ENCODE measurements at places on chromosomes 4 and X.

GRCh38 chrX:34886011-34886410 lies 56.6 kb upstream of the FAM47B start:
- DNase-seq = no peak

GRCh38 chr4:56226579-56226978 lies 160.7 kb downstream of the AASDH start:
- DNase-seq = no peak

DNA sequence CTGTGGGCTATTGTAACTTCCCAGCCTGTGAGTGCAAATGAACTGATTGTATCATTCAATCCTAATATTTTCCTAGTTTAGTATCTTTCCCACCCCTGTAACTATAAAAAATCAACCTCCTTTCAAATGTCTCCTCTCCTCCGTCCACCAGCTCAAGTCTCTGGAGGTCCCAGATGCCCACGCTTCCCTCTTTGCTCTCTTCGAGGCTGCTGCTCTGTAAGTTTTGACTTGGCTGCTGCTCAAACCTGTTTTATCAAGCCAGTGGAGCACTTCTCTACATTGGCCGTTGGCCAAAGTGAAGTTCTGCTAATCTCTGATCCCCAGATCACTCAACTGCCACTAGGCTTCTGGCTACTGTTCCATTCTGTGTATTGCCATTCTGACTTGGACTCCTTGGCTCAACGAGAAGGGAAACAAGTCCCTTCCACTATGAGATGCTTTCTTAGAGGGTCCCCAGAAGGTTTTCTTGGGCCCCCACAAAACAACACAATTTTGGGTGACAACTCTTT lies 60.7 kb upstream of the RAPGEF2 start:
- DNase-seq = no peak

- no peak for DNase-seq
Observed at GRCh38 chrX:1788300-1788911, 173.5 kb downstream of the ASMT start.

DNA sequence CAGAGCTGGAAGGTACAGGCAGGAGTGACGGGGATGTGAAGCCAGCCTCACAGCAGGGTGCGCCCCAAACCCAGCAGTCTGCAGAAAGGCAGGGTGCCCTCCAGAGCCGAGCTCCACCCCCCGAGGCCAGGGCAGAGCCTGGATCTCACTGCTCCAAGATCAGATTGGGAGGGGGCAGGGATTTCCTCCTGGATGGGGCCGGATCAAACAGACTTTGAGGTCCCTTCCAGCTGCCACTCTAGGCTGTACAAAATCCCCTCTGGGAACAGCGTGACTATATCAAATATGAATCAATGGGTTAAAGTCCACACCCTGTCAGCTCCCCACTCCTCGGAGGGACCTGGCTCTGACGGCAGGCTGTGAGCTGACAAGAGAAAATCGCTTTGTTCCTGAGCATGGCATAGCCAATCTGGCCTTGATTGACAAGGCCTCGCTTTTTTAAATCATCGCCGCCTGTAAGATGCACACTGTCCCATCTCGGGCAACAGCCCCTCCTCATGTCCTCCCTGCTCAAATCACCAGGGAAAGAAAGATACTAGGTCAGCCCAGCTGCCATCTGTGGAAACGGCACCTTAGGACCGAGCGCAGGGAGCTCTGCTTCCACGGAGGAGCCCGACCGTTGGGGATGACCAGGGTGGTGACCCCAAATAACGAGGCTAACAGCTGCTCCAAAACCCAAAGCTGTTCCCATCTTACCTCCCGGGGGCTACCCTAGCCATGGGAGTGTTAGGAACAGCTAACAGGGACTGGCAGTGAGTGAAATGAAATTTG lies 39.9 kb downstream of the PSAPL1 start:
- no peak for DNase-seq

- DNase-seq = no peak
Observed at GRCh38 chr4:80305466-80305865, 30.1 kb upstream of the CFAP299 start.

DNA sequence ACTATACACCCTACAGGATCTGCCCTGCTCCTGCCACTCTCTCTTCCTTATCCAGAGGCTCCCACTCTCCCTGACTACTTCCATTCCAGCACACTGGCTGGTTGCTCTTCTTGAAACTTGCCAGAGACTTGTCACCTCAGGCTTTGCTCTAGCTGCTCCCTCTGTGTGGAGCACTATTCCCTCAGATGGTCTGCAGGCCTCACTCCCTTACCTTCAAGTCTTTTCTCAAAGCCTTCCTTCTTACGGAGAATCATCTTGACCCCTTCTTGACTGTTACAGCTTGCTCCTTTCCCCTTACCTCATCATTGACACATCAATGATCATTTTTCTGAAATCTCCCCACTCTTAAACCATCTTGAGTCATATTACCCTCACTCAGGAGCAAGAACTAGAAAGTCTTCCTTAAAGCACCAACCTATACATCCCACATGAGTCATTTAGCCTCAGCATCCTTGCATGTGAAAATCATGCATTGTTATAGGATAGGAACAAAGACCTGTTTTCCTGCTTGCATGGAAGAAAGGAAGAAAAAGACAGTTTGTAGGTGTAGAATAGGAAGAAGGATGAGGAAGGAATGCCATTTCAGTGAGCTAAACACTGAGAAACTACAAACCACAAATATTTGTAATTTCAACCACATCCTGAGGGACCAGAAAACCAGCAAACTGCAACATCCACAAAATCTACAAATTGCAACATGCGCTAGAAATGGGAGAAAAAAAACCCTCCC lies 55.7 kb downstream of the ANTXR2 start:
- no peak for DNase-seq

- DNase-seq = no peak
Observed at GRCh38 chr4:81666491-81666890, 194.8 kb upstream of the RASGEF1B start.

DNA sequence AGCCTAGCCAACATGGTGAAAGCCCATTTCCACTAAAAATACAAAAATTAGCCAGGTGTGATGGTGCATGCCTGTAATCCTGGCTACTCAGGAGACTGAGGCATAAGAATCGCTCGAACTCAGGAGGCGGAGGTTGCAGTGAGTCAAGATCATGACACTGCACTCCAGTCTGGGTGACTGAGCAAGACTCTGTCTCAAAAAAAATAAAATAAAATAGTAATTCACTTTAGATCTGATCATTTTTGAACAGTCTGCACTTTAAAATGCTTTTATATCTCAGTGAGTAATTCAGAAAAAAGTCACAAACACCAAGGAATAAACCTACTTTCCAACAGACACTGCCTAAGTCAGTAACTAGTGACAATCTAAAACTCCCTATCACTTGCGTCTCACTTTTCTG lies 25.6 kb upstream of the CORIN start:
- no peak for DNase-seq

GRCh38 chrX:50075630-50076339 lies 125.0 kb downstream of the AKAP4 start:
- DNase-seq = no peak

DNA sequence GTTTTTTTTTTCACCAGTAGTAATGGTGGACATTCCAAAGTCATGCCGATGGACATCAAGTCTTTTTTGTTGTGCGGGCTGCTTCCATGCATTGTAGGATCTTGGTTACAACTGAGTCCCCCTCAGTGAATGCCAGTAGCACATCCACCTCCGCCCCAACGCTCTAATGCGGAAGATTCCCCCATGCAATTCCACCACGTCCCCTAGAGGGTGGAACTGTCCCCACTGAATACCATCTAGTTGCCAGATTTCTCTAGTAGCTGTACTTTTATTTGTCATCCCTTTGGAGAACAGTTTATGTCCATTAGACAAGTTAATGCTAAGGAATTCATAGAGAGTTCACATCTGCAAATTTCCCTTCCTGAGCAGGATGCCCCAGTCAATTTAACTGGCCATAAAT lies 6.7 kb downstream of the SHISA3 start:
- DNase-seq = no peak

- DNase-seq = no peak
Observed at GRCh38 chrX:7117587-7117986, 29.9 kb upstream of the STS start.

GRCh38 chr4:45409536-45409935 lies 683.2 kb upstream of the GNPDA2 start:
- no peak for DNase-seq

GRCh38 chrX:10574663-10575062 lies 45.7 kb downstream of the MID1 start:
- no peak for DNase-seq

- DNase-seq = no peak
Observed at GRCh38 chr4:79597266-79597665, 189.2 kb upstream of the GK2 start.

- no peak for DNase-seq
Observed at GRCh38 chr4:158930639-158930972, 161.8 kb downstream of the FNIP2 start.

GRCh38 chr4:72295966-72296557 lies 264.3 kb downstream of the NPFFR2 start:
- peak; percentile 43 for DNase-seq

DNA sequence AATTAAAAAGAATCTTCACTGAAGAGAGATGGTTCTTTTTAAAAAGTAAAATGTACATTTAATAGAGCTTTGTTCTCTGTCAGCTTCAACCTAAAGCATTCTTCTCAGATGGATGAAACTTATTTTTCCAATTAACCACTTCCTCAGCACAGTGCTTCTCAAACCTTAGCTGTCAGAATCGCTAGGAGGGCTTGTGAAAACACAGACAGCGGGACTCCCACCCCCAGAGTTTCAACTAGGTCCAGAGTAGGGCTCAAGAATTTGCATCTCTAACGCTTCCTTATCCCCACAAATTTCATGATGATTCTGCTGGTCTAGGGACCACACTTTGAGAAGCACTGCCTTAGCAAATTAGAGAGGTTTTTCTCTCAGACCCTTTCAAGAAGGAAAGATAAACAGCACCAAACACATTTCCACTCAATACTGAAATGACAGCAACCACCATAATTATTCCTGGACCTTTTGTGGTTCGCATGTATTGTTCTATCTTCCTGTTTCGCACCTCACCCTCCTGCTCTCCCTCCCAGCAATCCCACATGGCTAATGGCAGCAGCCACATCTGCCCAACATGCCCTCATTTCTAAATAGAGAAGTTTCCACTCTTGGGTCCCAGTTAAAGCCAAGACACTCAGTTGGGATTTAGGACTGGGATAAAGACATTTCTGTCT lies 73.2 kb downstream of the ZNF827 start:
- no peak for DNase-seq

DNA sequence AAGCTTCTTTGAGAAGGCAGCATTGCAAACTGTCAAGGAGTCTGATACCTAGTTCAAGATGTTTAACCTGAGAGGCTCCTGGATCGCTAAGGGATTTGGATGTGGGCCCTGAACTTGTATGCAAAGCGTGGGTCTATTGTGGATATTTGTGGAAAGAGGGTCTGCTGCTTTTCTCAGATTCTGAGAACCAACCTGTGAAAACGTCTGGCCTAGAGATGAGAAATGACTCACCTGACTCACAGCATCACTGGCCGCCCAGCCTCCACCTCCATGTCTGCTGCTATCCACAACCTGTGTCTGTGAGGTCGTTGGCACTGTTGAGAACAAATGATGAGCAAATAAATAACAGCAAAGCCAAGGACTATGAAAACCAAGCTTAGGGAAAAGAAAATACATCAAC lies 33.3 kb upstream of the PROM1 start:
- DNase-seq = no peak

GRCh38 chrX:6718766-6719165 lies 183.8 kb upstream of the VCX3A start:
- no peak for DNase-seq

GRCh38 chrX:2351321-2351720 lies 149.5 kb downstream of the DHRSX start:
- DNase-seq = no peak

All from right renal pelvis (tissue), 4 donors.